ENCODE measurements at places on chromosomes 1 and 21.

- no peak for DNase-seq
Observed at GRCh38 chr1:94953107-94953506, 26.2 kb upstream of the CNN3 start.

GRCh38 chr21:37181059-37181458 is 86.1 kb downstream of the VPS26C start:
- no peak for DNase-seq

GRCh38 chr1:110288111-110288510 is 51.1 kb upstream of the RBM15 start:
- no peak for DNase-seq

DNA sequence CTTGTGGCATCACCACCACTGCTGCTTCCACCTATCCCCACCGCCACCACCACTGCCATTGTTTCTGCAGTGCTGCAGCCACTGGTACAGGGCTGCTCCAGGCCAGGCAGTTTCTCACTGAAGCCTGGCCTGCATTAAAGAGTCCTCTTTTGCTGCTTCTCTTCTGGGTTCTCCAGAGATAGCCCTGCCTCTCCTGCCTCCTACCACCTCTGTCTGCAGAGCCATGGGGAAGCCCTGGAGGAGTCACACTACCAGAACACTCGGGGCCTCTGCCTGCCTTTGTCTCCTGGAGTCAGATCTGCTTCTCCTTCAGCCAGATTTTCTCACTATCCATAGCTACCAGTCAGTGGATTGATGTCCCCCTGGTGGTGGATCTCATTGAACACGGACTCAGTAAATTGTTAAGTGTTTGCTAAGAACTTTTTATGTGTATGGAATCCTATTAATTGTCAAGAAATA is 37.7 kb upstream of the DDAH1 start:
- no peak for DNase-seq

- DNase-seq = no peak
Observed at GRCh38 chr1:1355416-1355815, 2.9 kb downstream of the MXRA8 start.

- DNase-seq = no peak
Observed at GRCh38 chr1:206693029-206693428, 8.3 kb downstream of the MAPKAPK2 start.

DNA sequence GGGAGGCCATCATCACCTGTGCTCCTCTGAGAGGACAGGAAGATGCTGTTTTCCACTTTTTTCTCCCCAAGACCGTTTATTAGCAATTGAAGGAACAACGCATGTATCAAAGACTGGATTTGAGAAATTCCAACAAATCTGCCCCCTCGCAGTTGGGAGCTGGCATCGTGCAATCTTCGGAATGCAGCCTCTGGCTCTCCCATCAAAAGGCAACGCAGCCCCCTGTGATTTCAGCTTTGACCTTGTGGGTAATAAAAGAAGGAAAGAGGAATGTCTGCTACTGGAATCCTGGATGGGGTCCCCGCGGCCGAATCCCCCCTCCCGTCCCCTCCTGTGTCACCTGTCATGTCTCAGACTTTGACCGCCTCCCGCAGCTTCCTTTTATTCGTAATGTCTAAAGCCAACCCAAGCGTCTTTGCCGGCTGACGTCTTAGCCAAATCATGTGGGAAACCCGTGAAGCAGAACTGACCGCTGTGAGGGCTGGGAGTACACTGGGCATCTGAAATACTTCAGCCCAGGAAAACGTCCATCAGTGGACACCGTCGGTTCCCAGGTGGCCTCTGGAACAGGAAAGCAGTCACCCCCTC is 101.5 kb downstream of the WDR4 start:
- DNase-seq = no peak

DNA sequence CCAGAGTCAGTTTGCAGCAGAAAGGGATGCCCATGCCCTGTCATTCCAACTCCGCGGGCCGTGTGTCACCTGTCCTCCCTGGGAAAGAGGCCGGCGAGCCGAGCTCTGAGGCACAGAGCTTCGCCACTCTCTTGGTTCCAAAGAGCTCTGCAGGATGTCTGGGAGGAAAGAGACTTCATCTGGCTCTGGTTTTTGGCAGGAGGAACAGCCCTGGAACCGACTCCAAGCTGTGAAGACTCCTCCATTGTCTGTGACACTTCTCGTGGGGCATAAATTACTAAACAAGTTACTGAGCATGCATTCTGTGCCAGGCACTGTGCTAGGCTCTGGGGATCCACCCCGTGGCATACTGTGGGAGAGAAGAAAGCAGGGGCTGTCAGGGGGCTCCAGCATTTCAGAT is 3.9 kb upstream of the FAM151A start:
- no peak for DNase-seq

GRCh38 chr1:230785636-230786384 is 38.6 kb downstream of the CAPN9 start:
- DNase-seq = no peak

DNA sequence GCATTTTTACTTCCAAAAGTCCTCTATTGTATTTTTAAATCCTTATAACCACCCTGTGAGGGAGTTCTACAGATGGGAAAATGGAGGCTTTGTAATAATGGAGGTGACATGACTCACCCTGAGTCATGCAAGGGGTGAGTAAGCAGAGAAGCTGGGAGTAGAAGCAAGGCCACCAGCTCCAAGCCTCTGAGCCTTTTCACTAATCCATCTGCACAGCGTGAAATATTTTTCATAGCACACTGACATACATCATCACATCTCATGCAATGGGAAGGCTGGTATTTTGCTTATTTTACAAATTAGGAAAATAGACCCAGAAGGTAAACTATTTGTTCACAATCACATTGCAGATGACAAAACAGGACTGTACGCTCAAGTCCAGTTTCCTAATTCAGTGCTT is 96.9 kb downstream of the KCNH1 start:
- no peak for DNase-seq

DNA sequence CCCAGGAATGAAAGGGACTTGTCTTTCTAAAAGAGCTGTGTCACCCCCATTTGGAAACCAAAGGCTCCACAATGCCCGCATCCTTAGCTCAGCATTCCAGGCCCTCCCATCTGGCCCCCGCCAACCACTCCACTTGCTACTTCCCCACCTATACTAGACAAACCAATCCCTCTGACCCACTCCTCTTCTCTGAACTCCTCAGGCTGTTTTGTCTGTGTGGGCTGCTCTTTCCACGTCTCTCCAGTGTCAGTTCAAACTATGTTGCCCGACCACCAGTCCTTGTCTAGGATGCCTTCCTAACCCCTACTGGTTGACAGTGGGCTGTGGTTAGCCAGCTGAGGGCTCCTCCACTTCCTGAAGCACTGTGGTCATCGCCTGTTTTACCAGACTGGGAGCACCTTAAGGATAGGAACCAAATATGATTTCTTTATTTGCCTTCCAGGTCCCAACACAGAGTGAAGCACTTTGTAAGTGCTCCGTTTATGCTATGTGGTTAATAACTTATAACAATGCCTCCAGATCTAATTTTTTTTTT is 8.1 kb upstream of the COA7 start:
- no peak for DNase-seq

- no peak for DNase-seq
Observed at GRCh38 chr1:231930257-231930947, 303.8 kb downstream of the DISC1 start.

- no peak for DNase-seq
Observed at GRCh38 chr1:45304311-45305081, 22.2 kb upstream of the HPDL start.

DNA sequence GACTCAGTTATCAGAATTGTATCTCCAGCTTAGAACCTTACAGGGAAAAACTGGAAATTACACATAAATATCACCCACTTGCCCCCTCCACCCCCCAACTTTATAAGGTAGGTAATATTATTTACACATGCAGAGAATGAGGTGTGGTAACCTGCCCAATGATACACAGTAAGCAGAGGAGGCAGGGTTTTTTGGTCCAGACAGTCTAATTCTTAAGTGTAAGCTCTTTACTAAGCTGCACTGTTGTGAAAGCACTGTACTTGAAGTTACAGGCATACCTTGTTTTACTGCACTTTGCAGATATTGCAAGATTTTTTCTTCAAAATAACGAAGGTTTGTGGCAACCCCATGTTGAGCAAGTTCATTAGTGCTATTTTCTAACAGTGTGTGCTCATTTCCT is 24.8 kb upstream of the MYOCOS start:
- DNase-seq = no peak

- no peak for DNase-seq
Observed at GRCh38 chr1:9315411-9316079, 22.9 kb downstream of the SPSB1 start.

DNA sequence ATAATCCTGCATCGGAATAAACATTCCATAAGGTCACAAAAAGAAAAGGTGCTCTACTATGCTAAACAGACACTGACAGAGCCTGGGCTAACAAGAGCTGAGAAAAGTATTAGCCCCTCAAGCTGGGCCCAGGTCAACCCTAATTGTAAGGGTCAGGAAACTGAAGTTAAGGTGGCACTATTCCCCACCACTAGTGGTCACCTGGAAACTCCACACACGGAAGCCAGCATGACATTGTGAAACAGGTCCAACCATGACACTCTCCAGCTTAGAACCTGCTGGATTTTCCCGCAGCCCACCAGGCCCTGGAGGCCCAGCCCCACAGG is 1.2 kb downstream of the PTTG1IP start:
- DNase-seq = no peak

GRCh38 chr1:239977416-239977815 is 114.3 kb upstream of the FMN2 start:
- DNase-seq = no peak

DNA sequence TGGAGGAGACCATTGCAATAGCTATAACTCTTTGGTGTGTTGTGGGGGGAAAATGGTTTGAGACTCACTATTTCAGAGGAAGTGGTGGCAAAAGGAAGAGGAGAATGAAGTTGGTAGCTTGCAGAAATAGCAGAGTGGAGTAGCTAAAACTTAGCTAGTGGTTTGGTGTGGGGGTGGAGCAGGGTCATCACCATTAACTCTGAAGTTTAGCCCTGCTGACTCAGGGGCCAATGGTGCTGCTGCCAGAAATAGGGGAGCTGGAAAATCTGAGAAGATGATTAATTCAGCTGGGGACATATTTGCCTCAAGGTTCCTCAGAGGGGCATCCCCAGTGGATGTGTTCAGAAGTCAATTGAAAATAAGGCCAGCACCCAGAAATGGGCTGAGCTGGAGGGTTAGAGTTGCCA is 65.4 kb downstream of the RUNX1 start:
- no peak for DNase-seq

GRCh38 chr1:152502496-152503180 is 8.0 kb upstream of the LCE5A start:
- no peak for DNase-seq
